ENCODE measurements at places on chromosomes 4 and X.

- DNase-seq: no peak
- peaks cover 2% of the 10 kb centered on the region for H3K27me3 ChIP-seq
- no peaks in the 10 kb centered on the region for H3K36me3 ChIP-seq
- no peaks in the 10 kb centered on the region for H3K4me1 ChIP-seq
- H3K27ac ChIP-seq: no peak overlapping the region
Measured at GRCh38 chr4:74896595-74896994, 36.3 kb upstream of the PARM1 start.

GRCh38 chrX:100409610-100410590, at the start of gene PCDH19:
TSS of gene PCDH19 (minus strand) at chrX:100410273. CDS start at chrX:100408597, 1,676 bp downstream.
- H3K36me3 ChIP-seq: peaks cover 3% of the 10 kb centered on the region
- peak within 1 kb of the TSS; percentile 58 for H3K4me3 ChIP-seq
- H3K4me1 ChIP-seq: peaks cover 2% of the 10 kb centered on the region
- H3K27me3 ChIP-seq: peaks cover 51% of the 10 kb centered on the region

DNA sequence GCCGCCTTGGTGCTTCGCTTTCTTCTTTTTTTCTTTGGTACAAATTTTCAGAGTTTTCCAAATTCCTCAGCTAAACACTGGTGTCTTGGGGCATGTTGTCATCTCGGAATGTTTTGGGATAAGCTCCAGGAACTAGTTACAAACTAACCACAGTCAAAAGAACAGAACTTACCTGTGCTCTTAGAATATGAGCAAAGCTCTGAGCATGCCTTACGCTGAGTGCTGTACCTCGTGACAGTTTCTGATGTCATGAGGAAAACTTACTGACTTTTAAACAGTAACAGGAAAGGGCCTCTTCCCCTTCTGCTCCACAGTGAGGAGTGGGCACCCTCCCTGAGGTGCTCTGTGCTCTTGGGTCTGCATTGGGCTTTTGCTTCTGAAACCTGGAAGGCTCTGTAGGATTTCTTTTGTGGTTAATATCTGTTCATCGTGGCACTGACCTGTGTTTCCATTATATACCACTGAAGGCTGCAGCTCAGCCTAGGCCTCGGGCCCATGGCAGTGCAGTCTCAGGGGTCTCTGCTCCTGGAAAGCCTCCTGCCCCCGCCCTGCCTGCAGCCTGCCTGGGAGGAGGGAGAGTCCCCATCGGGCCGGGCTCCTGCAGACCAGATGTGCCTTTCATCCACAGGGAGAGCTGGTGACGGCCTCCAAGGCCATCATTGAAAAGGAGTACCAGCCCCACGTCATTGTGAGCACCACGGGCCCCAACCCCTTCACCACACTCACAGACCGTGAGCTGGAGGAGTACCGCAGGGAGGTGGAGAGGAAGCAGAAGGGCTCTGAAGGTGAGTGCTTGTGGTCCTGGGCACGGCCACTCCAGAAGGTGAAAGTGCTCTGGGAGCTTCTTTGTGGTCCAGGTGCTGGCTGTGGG, 48.7 kb downstream of the NOP14 start:
- peak; percentile 64 for DNase-seq
- H3K27ac ChIP-seq: peak overlapping the region; percentile 49
- peak overlapping the region; percentile 3 for H3K4me3 ChIP-seq
- peaks cover 71% of the 10 kb centered on the region for H3K36me3 ChIP-seq
- H3K4me1 ChIP-seq: peaks cover 28% of the 10 kb centered on the region

- peaks cover 9% of the 10 kb centered on the region for H3K4me1 ChIP-seq
- no peak for DNase-seq
- peaks cover 11% of the 10 kb centered on the region for H3K27me3 ChIP-seq
- no peak overlapping the region for H3K27ac ChIP-seq
- no peak overlapping the region for H3K4me3 ChIP-seq
Measured at GRCh38 chr4:5874811-5875449, 18.0 kb downstream of the CRMP1 start.

DNA sequence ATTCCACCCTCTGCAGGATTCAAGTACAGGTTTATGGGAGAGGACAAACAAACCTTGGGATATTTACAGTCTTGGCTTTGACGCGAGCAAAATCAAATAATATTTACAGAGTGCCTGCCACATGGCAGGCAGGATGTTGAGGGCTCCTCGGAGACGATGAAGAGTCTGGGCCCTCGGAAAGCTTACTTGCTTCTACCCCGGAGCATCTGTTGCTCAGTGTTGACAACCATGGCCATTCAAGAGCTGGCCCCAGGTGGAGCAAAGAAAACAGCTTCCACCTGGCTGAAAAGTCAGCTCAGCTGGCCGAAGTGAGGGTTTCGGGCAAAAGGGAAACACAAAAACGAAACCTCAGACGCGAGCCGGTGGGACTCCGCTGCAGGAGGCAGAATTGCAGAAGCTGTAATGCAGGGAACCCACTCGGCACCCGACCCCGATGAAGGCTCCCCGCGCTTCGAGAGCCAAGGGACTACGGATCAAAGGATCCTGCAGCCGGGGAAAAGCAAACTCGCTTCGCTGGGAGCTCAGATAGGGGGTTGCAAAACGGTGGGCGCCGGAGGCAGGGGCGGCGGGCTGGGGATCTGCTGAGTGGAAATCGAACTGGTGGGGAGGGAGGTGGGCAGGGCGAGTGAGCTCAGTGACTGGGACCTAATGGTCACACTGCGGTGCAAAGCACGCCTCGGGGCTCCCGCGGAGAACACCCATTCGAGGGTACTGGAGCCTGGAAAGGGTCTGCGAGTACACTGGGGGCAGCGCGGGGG, 805 bp downstream of the ATP8A1 start:
- H3K4me1 ChIP-seq: peaks cover 38% of the 10 kb centered on the region
- H3K36me3 ChIP-seq: peaks cover 42% of the 10 kb centered on the region
- peaks cover 2% of the 10 kb centered on the region for H3K27me3 ChIP-seq
- peak overlapping the region; percentile 95 for H3K4me3 ChIP-seq
- peak; percentile 69 for DNase-seq

- H3K36me3 ChIP-seq: no peaks in the 10 kb centered on the region
- no peaks in the 10 kb centered on the region for H3K4me1 ChIP-seq
- H3K4me3 ChIP-seq: no peak overlapping the region
- no peak for DNase-seq
- peaks cover 2% of the 10 kb centered on the region for H3K27me3 ChIP-seq
- H3K27ac ChIP-seq: no peak overlapping the region
Measured at GRCh38 chr4:68460085-68460484, 12.8 kb downstream of the TMPRSS11E start.

DNA sequence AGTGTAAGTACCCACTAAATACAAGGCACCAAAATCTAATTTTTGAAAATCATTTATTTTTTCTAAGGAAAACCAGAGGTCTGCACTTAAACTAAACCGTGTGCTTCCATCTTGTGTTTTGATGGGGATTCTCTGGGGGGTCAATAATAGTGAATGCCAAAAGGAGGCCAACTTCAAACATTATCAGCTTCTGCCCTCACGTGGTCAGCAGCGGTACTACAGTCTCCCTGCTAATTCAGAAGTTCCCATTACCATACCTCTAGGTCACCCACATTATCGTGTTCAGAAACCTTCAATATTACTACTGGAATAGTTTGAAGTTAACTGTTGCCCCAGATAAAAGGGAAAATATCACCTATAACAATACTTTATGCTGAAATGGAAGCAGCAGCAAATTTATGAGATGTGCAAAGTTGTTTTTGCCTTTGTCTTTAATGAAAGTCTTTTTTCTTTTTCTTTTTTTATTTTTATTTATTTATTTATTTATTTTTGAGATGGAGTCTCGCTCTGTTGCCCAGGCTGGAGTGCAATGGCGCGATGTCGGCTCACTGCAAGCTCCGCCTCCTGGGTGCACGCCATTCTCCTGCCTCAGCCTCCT, 17.3 kb downstream of the CTPS2 start:
- H3K27ac ChIP-seq: no peak overlapping the region
- H3K4me3 ChIP-seq: no peak overlapping the region
- H3K36me3 ChIP-seq: peaks cover 2% of the 10 kb centered on the region
- no peaks in the 10 kb centered on the region for H3K4me1 ChIP-seq
- no peaks in the 10 kb centered on the region for H3K27me3 ChIP-seq
- peak; percentile 62 for DNase-seq

DNA sequence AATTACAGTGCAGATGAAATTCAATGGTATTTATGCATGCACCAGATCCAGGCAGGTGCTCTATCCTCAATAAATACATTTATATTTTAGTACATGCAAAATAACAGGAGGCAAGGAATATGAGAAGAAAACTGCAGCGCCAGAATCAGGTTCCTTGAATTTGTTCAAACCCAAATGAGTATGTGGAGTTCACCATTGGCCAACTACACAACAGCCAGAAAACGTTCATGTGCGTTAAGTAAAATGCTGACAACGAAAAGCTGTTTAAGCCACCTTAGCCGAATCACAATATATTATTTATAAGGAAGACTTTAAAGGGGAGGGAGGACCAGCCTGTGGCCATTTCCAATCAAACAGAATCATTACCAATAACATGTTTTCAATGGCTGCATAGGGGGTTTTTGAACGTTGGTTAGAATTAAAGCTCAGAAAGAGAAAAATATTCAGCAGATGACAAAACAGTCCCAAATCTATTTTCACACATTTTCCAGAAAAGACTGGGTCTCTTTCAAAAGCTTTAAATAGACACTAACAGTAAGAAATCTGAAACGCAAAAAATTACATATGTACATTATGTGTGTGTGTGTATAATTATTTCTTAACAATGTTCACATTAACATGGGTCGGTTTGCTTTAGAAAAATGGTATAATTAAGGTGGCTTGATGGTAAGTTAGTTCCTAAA, 171.9 kb downstream of the LDB2 start:
- no peak for DNase-seq
- H3K27me3 ChIP-seq: no peaks in the 10 kb centered on the region
- no peak overlapping the region for H3K4me3 ChIP-seq
- no peaks in the 10 kb centered on the region for H3K36me3 ChIP-seq
